ENCODE measurements at places on chromosomes 13 and 19.

GRCh38 chr13:36606060-36606459 is 67.8 kb upstream of the SERTM1 start:
- no peak for DNase-seq

DNA sequence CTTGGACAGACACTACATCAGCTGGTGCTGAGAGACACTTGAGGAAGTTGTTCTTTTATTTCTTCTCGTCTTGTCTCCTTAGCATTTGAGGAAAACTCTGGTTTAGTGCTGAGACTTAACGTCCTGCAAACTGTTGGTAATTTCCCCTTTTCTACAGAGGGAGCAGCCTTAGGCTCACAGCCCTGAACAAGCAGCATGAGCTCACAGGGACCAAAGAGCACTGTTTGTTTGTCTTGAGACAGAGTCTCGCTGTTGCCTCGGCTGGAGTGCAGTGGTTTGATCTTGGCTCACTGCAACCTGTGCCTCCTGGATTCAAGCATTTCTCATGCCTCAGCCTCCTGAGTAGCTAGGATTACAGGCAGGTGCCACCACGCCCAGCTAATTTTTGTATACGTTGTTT is 5.5 kb downstream of the ZNF805 start:
- no peak for DNase-seq

DNA sequence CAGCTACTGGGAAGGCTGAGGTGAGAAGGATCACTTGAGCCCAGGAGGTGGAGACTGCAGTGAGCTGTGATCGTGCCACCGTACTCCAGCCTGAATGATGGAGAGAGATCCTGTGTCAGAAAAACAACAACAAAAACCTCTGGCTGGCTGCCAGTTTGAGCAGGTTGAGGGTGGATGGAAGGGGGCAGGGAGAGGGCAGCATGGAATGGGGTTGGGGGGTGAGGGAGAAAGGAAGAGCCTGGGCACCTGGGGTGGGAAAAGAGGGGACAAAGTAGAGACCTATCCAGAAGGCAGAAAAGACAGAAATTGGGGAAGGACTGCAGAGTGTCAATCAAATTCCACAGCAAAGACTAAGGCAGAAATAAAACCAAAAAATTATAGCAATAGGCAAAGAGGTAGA is 4.7 kb downstream of the SLC1A5 start:
- no peak for DNase-seq

- no peak for DNase-seq
These were observed 7.7 kb downstream of the ATP7B start for GRCh38 chr13:52003541-52003940.

DNA sequence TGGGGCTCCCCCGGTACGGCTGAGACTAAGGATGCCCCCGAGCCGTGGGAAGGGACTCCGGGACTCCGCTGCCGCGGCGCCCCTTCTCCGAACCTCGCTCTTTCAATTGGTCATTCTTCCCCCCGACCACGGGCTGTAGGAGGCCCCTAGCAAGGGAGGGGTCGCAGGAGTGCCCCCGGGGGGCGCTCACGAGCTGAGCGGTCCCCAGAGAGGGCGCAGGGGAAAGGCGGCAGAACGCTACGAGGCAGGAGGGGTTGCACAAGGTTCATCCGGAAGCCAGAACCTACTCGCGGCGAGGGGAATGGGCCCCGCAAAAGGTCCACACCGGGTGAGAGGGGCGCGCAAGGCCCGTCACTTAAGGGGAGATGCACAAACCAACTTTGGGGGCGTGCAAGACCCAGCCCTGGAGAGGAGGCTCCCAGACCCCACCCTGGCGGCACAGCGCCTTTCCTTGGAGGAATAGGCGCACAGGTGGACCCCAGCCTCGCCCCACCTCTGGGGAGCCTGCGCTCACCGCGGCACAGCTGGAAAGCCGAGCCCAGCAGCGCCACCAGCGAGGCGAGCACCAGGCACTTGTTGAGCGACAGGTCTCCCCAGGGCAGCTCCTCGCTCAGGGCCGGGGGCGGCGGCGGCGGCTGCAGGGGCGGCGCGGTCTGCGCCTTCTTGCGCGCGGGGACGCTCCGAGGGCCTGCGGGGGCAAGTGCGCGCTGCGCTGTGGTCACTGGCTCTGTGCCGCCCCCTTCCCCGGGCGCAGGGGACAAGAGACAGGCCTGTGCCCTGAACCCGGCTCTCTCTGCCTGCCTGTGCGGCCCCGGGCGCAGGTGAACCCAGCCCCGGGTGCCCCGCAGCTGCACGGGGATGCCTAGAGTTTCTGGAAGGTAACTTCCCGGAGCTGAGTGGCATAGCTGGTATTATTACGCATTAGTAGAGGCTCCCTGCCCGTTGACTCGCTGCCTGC is 2.8 kb downstream of the JSRP1 start:
- DNase-seq: no peak

DNA sequence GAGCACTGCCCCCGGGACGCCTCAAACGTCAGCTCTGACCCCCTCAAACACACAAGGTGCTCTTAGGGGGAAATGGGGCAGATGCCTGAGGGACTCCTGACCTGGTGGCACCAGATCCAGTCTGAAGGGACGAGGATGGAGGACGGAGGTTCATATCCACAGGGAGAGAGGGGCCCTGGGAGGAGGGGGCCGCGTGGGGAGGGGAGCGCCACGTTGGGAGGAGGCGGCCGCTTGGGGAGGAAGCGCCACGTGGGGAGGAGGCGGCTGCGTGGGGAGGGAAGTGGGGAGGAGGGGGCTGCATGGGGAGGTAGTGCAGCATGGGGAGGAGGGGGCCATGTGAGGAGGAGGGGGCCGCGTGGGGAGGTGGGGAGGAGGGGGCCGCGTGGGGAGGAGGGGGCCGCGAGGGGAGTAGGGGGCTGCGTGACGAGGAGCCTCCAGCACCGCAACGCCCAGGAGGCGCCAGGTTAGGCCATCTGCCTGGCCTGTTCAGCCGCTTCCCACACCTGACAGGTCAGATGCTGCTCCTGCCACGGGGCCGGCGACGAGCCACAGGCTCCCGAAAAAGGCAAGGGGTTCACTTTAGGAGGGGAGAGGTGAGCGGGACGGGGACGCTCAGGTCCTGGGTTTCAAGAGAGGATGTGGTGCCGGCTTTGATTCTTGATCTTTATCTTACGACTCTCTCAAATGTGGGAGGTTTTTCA is 36.7 kb upstream of the C13orf46 start:
- no peak for DNase-seq

All from fibroblast of skin of right quadriceps (primary cell).